ENCODE measurements at places on chromosomes 4 and X. TPM values are rescaled to one million over a fixed set of nuclear protein-coding genes. Genes with fewer than 3 reads are reported as not detected.

DNA sequence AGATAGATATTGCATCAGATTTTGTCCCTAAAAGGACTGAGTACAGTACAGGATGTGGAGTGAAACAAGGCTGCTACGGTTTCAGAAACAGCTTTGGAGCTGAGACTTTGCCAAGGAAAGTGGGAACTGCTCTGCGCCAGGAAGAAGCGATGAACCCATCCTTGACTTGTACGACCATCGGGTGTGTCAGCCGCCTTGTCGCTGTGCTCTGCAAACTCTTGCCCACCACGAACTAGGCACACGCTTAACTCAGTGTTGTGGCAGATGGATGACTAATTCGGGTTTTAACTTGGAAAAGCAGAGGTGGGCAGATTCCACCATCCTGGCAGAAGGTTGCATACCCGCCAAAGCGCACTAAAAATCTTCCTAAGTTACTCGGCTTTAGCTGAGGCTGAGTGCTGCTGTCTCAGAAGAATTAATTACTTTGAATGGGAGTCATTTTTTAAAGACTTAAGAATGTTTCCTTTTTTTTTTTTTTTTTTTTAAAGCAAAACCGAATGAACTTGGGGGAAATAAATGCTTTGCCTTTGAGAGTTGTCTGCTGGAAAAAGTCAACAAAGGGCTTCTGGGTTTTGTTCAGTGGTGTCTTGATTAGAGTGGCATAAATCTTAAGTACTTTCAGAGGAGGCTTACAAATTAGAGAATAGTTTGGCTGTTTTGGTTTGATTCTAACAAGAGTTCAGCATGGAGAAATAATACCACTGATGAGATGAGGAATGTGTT, 69.5 kb downstream of the SHROOM2 start:
- no peaks in the 10 kb centered on the region for H3K4me1 ChIP-seq
- no peak overlapping the region for H3K27ac ChIP-seq
- DNase-seq = no peak
- peaks cover 3% of the 10 kb centered on the region for H3K27me3 ChIP-seq

- H3K4me1 ChIP-seq = no peaks in the 10 kb centered on the region
- H3K27ac ChIP-seq = no peak overlapping the region
- H3K36me3 ChIP-seq = no peaks in the 10 kb centered on the region
- H3K27me3 ChIP-seq = no peaks in the 10 kb centered on the region
- no peak overlapping the region for H3K4me3 ChIP-seq
- DNase-seq = no peak
These were observed 118.9 kb upstream of the PCDH7 start for GRCh38 chr4:30601070-30601865.

GRCh38 chr4:113090954-113091353, 41.5 kb downstream of the ANK2 start:
- no peaks in the 10 kb centered on the region for H3K36me3 ChIP-seq
- no peaks in the 10 kb centered on the region for H3K27me3 ChIP-seq
- DNase-seq = no peak
- no peak overlapping the region for H3K27ac ChIP-seq
- H3K4me1 ChIP-seq = no peaks in the 10 kb centered on the region
- no peak overlapping the region for H3K4me3 ChIP-seq

GRCh38 chr4:23484689-23485088, 405.2 kb downstream of the PPARGC1A start:
- H3K4me3 ChIP-seq = no peak overlapping the region
- no peaks in the 10 kb centered on the region for H3K27me3 ChIP-seq
- no peak for DNase-seq
- peaks cover 15% of the 10 kb centered on the region for H3K4me1 ChIP-seq
- H3K36me3 ChIP-seq = no peaks in the 10 kb centered on the region
- no peak overlapping the region for H3K27ac ChIP-seq

DNA sequence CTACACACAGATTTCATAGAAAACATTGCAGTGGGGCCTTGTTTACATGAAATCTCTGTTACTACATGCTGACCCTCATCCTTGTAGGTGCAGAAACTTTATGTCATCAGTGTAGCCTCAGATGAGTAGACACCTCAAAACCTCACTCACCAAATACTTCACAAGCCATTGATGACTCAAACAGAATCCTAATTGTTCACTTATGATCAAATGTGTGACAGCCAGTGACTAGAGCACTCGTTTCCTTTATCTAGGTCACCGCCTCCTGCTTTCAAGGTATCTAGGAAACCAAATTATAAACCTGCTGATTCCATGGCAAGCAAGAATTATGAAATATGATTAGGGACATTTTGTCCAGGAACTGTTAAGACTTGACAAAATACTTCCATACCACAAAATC, 255.8 kb upstream of the GPRIN3 start:
- H3K4me3 ChIP-seq = no peak overlapping the region
- no peak overlapping the region for H3K27ac ChIP-seq
- no peaks in the 10 kb centered on the region for H3K27me3 ChIP-seq
- no peak for DNase-seq
- H3K36me3 ChIP-seq = no peaks in the 10 kb centered on the region

GRCh38 chr4:93199492-93199891, 629.1 kb upstream of the ATOH1 start:
- no peaks in the 10 kb centered on the region for H3K4me1 ChIP-seq
- no peaks in the 10 kb centered on the region for H3K27me3 ChIP-seq
- DNase-seq = no peak
- H3K27ac ChIP-seq = no peak overlapping the region

DNA sequence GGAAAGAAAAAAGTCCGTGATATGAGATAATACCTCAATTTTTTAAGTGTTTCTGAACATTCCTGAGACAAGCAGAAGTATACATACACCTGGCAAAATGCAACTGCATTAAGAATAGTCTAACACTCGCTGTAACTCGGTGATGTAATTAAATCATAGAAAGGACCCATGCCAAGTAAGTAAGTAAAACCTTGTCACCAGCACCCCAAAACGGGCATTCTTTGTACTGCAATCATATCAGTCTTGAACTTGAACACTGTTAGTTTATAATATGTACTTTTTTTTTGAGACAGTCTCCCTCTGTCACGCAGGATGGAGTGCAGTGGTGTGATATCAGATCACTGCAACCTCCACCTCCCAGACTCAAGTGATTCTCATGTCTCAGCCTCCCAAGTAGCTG, 47.4 kb downstream of the SMIM14 start:
- no peaks in the 10 kb centered on the region for H3K4me1 ChIP-seq
- H3K27ac ChIP-seq = no peak overlapping the region
- no peak overlapping the region for H3K4me3 ChIP-seq
- peaks cover 3% of the 10 kb centered on the region for H3K36me3 ChIP-seq
- no peaks in the 10 kb centered on the region for H3K27me3 ChIP-seq

DNA sequence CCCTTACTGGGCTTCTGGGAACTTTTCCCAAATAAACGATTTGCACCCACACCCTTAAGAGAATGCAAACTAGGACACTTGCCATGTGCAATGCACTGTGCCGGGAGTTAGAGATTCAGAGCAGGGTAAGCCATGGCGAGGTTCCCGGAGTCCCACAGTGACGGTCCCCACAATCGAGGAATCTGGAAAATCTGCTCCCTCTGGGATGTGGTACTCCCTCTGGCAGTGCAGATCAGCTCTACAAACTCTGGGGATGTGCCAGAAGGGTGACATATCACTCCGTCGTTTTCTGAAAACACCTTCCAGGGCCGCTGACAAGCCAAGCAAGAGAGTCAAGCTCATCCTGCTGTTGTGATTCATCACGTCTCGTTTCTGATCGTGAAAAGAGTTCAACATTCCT, 537.5 kb downstream of the BCOR start:
- no peaks in the 10 kb centered on the region for H3K27me3 ChIP-seq
- no peak overlapping the region for H3K4me3 ChIP-seq
- DNase-seq = no peak
- H3K4me1 ChIP-seq = no peaks in the 10 kb centered on the region

GRCh38 chr4:22674700-22675099, 18.0 kb upstream of the GBA3 start:
- H3K36me3 ChIP-seq = no peaks in the 10 kb centered on the region
- H3K4me3 ChIP-seq = no peak overlapping the region
- H3K27me3 ChIP-seq = no peaks in the 10 kb centered on the region
- no peak overlapping the region for H3K27ac ChIP-seq
- DNase-seq = no peak

GRCh38 chr4:110904435-110905065, 281.7 kb upstream of the PITX2 start:
- H3K4me3 ChIP-seq = no peak overlapping the region
- H3K27me3 ChIP-seq = no peaks in the 10 kb centered on the region
- no peak for DNase-seq
- H3K36me3 ChIP-seq = no peaks in the 10 kb centered on the region
- no peaks in the 10 kb centered on the region for H3K4me1 ChIP-seq

GRCh38 chr4:186604124-186604807, 48.9 kb upstream of the MTNR1A start:
- no peak overlapping the region for H3K4me3 ChIP-seq
- H3K4me1 ChIP-seq = no peaks in the 10 kb centered on the region
- no peak for DNase-seq
- no peak overlapping the region for H3K27ac ChIP-seq
- H3K36me3 ChIP-seq = peaks cover 15% of the 10 kb centered on the region

DNA sequence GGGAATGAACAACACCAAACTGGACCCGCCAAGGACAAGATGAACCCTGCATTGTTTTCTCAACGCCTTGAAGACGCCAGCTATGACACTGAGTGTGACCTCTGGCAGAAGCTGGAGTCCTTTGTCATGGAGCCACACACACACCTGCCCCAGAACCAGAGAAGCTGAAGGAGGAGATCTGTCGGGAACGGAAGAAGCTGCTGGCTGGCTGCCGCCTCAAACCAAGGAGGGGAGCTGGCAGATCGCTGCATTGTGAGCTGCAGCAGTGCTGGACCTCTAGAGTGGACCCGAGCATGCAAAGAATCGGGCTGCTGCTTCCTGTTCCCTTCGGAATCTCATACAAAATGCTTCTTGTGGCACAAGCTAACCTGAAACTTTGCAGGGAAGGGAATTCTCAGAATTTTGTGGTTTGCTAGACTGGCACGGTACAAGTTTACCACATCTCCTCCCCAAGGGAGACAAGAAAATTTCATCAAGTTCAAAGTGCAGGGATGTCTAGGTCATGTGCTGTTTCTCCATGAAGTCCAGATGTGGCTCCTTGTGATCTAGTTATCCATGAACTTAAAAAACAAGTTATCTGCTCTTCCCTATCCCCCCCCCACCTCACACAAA, 23.4 kb upstream of the GLRB start:
- no peaks in the 10 kb centered on the region for H3K36me3 ChIP-seq
- H3K4me3 ChIP-seq = no peak overlapping the region
- no peaks in the 10 kb centered on the region for H3K4me1 ChIP-seq

- no peaks in the 10 kb centered on the region for H3K27me3 ChIP-seq
- H3K36me3 ChIP-seq = no peaks in the 10 kb centered on the region
- DNase-seq = no peak
- H3K27ac ChIP-seq = no peak overlapping the region
These were observed 10.8 kb downstream of the HNRNPDL start for GRCh38 chr4:82419451-82419850.

- H3K27ac ChIP-seq = no peak overlapping the region
- no peaks in the 10 kb centered on the region for H3K36me3 ChIP-seq
- H3K27me3 ChIP-seq = no peaks in the 10 kb centered on the region
- H3K4me1 ChIP-seq = no peaks in the 10 kb centered on the region
- DNase-seq = no peak
- no peak overlapping the region for H3K4me3 ChIP-seq
These were observed 159.0 kb downstream of the PACRGL start for GRCh38 chr4:20859097-20859781.

DNA sequence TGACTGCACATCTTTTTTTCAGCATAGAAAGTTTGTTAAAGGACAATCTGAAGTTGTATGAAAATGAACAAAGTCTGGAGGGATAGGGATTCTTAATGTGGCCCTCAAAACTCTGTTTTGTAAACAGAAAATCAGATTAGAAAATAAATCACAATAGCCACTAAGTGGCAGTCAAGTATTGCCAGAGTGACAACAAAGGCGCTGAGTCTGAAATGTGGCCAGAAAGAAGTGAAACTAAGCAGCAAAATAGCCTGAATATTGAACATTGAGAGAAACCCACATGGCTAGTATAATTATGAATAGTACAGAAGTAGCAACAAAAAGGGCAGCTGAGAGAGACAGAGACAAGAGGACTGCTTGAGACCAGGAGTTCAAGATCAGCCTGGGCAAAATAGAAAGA, 81.1 kb upstream of the CT45A1 start:
- H3K27me3 ChIP-seq = peaks cover 23% of the 10 kb centered on the region
- H3K4me3 ChIP-seq = no peak overlapping the region
- H3K4me1 ChIP-seq = no peaks in the 10 kb centered on the region
- no peaks in the 10 kb centered on the region for H3K36me3 ChIP-seq
- no peak for DNase-seq

DNA sequence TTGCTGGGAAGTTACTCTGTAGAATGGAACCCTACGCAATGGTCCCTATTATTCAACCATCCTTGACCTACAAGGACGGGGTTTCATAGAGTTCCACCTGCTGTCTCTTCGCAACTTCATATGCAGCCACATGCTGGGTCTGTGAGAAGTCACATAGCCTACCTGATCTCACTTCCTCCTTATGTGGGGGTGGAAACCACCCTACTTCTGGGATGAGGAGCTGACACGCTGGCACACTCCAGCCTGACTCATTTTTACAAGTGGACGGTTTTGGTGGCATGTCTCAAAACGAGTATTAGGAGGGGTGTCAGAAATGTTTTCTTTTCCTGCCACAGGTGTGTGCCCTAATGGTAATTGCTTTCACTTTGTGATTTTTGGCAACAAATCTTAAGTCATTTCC, 36.8 kb upstream of the ARSD start:
- no peaks in the 10 kb centered on the region for H3K36me3 ChIP-seq
- no peak overlapping the region for H3K27ac ChIP-seq
- no peaks in the 10 kb centered on the region for H3K4me1 ChIP-seq
- H3K4me3 ChIP-seq = no peak overlapping the region

GRCh38 chr4:18405054-18405453, 383.5 kb upstream of the LCORL start:
- H3K27ac ChIP-seq = no peak overlapping the region
- DNase-seq = no peak
- H3K4me3 ChIP-seq = no peak overlapping the region
- no peaks in the 10 kb centered on the region for H3K36me3 ChIP-seq
- no peaks in the 10 kb centered on the region for H3K27me3 ChIP-seq
- no peaks in the 10 kb centered on the region for H3K4me1 ChIP-seq

DNA sequence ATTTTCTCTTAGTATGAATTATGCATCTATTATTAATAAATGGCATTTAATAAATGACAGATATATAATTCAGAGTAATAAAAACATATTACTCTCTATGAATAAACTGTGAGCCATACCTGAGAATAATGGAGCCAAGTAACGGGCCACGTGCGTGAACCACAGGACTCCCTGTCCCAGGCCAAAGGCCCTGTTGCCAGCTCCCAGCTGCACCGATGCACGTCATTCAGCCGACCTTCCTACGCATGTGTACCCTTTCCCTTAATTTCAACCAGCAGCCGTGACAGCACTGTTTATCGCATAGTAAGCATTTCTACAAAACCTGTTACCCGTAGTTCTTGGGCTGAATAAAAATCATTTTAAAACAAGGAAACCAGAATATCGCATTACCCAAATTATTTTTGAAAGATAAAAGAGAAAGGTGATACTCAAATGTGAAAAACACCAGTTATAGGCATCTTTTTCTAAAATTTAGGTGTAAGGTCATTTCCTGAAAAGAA, 827.2 kb upstream of the FRG1 start:
- H3K4me1 ChIP-seq = no peaks in the 10 kb centered on the region
- no peaks in the 10 kb centered on the region for H3K36me3 ChIP-seq
- H3K4me3 ChIP-seq = no peak overlapping the region
- no peak overlapping the region for H3K27ac ChIP-seq
- peaks cover 3% of the 10 kb centered on the region for H3K27me3 ChIP-seq
- DNase-seq = no peak

GRCh38 chr4:78767350-78767749, 8.8 kb upstream of the BMP2K start:
- DNase-seq = no peak

Gene AKAP4
- total RNA-seq = not detected

Gene NEK1
- 17.2 TPM for total RNA-seq

Gene BBS7
- total RNA-seq = 4.7 TPM

Gene UGT2B28
- not detected for total RNA-seq

Gene BGN
- 144 TPM for total RNA-seq

Gene CXCL10
- total RNA-seq = not detected

Gene S100G
- not detected for total RNA-seq

Gene PCSK1N
- 3.9 TPM for total RNA-seq

Measured in heart left ventricle (tissue), 16 donors.